ENCODE measurements at places on chromosomes 3 and 15.

DNA sequence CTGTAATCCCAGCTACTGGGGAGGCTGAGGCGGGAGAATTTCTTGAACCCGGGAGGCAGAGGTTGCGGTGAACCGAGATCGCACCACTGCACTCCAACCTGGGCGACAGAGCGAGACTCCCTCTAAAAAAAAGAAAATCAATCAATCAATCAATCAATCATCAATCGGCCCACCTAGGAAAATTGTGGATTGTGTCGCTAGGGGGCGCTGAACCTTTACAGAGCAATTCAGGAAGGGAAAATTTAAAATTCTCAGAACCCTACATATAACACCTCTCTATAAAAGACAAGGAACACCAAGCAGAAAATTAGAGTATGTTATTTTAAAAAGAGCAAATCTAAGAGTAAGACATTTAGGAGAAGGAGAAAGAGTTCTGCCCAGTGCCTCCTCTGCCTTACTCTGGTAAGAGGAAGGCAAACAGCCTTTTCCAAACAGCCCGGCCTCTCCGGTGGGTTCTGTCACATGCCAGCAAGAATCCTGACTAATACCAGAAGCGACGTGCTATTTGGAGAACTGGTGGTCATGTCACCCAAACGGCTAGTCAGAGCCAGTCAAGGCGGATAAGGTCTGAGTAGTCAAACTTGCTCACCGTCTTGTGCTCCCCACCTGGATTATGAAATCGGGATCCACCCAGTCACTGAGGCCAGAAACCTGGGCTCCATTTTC lies 22.3 kb upstream of the SMCO1 start:
- DNase-seq, result no peak

DNA sequence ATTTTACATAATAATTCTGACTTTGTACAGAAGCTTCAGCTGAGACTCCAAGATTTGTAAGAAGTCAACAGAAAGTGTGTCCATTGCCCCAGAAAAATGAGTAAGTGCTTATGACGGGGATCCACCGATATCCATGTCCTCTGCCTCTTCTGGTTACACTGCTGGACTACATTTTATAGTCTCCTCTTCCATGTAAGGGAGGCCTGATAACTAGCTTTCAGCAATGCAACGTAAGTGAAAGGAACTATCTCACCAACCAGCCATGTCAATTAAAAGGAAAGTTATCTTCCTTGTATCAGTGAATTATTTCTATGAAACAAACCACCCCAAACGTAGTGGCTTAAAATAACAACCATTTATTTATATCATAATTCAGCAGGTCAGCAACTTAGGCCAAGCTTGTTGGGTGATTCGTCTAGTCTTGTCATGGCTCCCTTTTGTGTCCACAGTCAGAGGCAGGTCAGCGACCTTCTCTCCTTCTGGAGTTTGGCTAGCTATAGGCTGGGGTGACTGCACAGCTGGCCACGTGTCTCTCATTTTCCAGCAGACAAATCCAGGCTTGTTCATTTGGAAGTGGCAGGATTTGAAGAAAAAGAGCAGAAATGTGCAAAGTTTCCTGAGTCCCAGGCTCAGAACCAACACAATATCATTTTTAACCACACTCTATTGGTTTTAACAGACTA lies 44.9 kb downstream of the TRIM69 start:
- no peak for DNase-seq

DNA sequence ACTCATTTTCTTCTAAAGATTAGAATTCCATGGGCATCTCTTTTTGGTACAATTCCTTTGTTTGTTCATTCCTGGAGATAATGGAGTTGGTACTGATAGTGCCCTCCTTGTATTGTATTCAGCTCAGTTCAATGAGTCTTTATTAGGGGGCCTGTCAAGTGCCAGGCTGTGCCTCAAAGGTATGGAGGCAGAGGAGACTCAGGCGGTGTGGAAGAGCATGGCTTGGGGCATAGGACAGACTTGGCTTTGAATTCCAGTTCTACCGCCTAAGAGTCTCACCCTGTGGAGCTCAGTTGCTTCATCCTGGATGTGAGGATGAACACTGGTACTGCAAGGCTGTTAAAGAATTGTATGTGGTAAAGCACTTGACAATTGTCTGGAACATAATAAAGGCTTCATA lies 196.6 kb upstream of the IL12A start:
- no peak for DNase-seq

GRCh38 chr15:83174891-83175290 lies 32.7 kb downstream of the HDGFL3 start:
- no peak for DNase-seq

DNA sequence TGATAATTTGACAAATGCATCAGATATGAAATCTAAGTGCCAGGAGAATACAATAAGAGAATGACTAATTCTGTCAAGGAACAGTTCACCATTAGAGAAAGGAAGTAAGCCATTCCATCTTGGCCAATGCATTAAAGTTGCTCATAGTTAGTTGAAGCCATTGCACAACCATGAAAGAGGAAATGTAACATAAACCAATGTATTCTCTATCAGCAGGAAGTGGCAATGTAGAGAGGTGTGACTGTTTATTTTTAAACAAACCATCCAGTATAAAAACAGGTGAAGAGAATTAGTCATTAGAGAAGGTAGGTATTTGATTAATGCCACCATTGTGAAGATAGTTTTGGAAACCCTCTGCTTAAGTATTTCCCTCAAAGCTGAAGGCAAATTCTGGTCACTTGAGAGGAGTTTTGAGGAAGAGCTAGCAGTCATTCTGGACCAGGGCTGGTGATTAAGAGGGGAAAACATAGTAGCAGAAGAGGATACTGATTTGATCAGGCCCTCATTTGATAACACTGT lies 10.7 kb upstream of the ANXA2 start:
- DNase-seq, result no peak

DNA sequence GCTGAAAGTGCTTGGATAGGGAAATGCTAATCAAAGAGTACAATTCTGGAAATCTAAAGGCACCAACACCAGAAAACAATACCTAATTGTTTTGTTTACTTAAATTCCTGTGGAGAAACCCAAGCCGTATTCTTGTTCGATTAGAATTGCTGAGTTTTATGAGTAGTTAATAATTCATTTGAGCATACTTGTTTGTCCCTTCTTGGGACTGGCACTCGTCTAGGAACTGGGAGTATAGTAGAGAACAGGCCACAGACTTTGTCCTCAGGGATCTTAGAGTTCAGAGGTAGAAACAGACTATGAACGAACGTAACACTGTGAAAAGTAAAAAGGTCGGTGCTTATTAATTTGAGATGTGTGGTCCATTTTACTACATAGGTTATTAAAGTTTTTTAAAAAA lies 39.4 kb downstream of the ZPLD1 start:
- no peak for DNase-seq

DNA sequence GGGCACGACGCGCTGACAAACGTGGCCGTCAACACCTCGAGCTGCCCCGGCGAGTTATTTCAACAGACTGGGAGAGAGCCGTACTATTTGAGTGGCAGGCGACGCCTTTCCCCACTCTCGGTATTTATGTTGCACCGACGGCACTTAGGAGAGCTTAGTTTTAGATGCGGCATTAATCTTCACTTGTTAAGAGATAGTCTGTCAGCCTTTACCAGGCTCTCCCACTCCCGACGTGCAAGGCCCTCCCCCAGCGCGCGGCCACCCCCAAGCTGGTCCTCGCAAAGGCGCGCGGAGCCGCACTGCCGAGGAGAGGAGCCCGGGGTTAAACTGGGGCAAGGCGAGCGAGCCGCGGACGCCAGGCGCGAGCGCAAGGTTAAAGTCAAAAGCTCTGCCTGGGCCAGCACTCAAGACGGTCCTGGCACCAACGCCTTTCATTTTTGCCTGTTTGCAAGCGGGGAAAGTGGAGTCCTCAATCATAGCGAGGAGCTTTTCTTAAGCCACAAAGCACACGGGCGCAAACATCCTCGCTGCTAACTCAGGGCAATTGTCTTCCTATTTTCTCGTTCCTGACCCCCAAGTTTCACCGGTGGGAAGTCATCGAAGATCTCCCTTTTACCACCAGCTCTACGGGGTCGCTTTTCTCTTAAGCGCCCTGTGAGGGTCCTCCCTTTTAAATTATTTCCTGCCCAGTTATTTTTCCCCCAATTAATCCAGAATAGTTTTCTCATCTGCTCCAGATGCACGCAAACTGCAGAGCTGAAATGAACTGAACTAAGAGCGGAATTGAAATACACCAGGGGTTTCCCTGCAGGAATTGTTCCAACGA lies 86.6 kb downstream of the NR2F2 start:
- no peak for DNase-seq

DNA sequence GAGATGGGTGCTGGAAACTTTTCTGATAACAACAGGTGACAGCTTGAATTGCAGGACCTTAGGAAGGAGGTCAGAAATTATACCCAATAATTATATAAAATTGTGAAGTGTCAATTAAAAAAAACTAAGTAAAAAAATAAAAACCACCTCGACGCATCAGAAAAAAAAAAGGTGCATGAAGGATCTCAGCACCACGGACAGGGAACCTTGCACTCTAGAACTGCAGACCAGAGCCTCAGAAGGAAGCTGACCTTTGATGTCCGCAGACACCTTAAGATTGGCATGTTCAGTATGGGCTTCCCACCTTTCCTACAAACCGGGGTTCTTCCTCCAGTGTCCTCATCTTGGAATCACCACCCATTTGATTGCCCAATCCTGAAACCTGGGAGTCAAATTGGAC lies 60.9 kb downstream of the SCN10A start:
- no peak for DNase-seq

DNA sequence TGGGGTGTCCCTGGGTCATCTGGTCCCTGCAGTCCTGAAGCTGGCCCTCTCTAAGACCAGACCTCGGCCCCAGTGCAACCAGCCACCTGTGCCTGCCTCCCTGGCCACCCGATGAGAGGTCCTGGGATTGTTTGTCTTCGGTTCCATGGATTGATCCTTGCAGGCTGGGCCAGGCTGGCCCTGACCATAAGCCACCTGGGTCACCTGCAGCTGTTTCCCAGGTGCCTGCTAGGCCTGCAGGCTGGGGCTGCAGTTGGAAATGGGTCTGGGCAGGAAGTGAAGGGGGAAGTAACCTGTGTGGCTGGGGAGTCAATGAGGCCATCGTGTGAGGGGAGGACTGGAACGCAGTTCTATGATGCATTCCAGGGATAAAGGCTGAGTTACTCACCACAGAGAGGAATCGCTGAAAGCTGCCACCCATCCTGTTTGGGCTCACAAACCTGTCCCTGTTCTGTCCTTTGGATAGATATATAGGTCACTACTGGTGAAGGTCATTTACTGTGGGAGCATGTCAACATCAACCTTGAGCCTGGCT lies 30.9 kb upstream of the VPS8 start:
- DNase-seq, result no peak

DNA sequence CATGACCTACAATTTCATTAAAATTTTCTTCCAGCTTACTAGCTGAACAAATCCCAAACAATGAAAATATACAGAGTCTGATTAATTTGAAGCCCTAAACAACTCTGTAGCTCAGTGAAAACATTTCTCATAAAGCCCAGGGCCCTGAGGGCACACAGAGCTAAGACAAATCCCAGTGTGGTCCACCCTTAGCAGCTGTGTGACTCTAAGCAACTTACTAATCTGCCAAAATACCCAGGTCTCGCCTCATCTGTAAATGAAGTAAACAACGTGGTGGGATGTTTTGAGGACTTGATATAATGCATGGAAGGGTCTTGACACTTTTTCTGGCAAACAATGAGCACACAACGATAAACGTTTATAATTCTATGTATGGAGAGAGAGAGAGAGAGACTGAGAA lies 158.4 kb downstream of the FHIT start:
- DNase-seq, result no peak

DNA sequence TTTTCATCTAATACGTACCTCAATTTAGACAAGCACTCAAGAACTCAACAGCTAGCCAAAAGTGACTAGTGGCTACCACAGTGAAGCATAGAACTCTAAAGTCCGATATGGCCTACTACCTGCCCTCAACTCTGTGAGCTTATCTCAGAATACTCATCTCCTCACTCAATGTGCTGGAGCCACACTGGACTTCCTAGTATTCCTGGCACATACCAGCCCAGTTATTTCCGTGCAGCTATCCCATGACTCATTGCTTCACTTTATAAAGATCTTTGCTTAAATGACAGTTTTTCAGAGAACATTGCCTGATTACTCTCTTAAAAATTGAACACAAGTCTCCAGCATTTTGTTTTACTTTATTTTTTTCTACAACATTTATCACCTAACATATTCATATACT lies 524.7 kb downstream of the PYDC2 start:
- DNase-seq, result no peak

DNA sequence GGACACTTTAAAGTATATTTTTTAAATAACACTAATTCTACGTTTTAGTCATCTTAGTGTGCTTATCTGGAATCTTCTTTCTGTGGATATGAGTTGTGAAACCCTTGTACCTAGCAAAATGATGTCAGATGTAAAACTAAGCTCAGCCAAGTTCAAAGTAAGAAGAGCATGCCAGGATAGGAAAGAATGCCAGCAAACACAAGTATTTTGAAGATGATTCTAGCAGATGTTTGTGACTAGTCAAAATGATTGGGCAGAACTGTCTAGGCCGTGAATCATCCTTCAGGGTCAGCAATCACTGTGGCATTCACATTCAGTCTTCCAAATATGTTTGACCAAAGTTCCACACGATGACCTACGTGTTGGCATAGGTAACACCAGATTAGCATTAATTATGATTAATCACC lies 5.4 kb upstream of the PLOD2 start:
- DNase-seq, result no peak

- no peak for DNase-seq
Measured at GRCh38 chr3:195904368-195904767, 4.0 kb downstream of the TNK2 start.

GRCh38 chr3:38031022-38031994 lies 1.9 kb upstream of the PLCD1 start:
- DNase-seq, result no peak

GRCh38 chr3:127606981-127607595 lies 8.9 kb downstream of the MCM2 start:
- DNase-seq, result no peak

DNA sequence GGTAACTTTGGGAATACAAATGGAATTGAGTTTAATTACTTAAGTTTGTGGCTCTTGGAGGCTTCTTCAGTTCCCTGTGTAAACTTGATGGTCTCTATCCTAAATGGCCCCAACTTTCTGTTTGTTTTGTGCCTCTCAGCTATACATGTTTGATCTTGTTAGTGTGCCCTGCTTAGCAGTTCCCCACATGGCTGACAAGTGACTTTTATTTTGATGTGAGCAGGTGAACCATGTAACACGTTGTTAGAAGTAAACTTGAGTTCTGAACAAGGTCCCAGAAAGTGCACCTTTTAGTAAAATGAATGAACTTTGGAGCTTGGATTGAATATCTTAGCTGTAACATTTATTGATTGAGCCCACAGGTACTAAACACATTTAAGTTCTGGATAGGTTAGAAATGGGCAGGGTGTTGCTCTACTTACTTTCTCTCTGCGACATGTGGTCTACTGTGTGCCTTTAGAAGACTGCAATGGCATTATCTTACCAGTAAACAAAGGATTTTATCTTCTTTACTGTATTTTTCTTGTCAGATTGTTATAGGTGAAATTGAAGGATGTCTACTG lies 4.5 kb downstream of the LSM3 start:
- DNase-seq, result no peak
